WTC11 (cell line): ENCODE measurements at places on chromosomes 7 and 10.

GRCh38 chr7:26198781-26199169, 1.8 kb downstream of the HNRNPA2B1 start:
- no peak for DNase-seq

DNA sequence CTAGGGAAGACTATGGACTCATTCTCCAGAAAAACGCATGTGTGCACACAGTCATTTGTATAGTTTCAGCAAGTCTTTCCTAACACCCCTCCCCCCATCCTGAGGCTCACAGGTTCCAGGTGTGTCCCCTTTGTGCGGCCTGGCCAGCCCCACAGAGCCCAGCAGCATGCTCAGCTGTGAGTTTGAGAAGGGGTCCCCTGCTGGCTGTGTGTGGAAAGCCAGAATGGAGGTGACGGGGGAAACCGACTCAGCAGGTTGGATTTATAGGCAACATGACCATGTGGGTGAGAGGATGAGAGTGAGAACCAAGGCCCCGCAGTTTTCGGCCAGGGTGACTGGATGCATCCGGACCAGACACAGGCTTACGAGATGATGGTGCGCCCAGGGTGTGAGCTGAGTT, 9.9 kb downstream of the PTPRE start:
- DNase-seq = peak; percentile 40

- DNase-seq = peak; percentile 64
Observed at GRCh38 chr7:47266131-47266706, 315.7 kb downstream of the TNS3 start.

- DNase-seq = no peak
Observed at GRCh38 chr7:55059021-55059420, 40.2 kb downstream of the EGFR start.

DNA sequence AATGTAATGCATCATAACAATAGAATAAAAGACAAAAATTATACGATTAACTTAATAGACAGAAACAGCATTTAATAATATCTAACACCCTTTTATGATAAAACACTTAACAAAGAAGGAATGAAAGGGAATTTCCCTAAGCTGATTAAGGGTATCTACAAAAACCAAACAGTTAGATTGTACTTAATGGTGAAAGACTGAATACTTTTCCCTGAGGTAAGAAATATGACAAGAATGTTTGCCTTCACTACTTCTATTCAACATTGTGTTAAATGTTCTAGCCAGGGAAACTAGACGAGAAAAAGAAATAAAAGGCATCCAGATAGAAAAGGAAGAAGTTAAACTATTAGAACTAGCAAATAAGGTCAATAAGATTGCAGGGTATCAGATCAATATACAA, 276.9 kb downstream of the BAMBI start:
- DNase-seq = no peak
